ENCODE measurements at places on chromosomes 4 and X.

DNA sequence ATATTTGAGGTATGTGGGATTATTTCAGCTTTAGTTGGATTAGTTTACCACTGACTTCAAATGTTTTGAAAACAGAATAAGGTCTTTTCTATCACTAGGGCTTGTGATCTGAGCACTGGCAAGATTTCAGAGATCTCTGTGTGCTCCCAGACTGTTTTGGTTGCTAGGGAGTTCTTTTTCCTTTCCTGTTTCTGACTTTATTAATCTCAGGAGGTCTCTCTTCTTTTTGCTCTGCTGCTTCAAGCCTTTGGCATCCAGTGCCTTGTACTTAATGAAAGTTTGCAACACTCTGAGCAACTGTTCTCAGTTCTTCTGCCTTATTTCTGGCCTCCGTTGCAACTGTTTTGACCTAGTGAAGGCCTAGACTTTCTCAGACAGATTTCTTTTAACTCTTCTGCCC lies 32.1 kb upstream of the PAQR3 start:
- DNase-seq = no peak

DNA sequence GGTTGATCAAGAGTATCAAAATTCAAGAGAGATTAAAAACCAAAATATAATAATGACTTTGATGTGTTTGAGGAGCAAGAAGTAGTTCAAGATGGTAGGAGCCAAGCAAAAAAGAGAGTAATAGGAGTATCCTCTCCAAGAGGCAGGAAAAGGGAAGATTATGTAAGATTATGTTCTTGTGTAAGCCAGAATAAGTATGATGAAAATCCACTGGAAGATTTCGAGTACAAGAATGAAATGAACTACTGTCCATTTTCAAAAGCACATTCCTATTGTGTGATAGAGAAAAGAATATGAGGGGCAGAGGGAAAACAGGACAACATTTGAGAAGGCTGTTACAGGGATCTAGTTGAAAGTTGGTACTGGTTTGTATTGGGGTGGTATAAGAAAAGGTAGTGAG lies 659.6 kb upstream of the INTU start:
- no peak for DNase-seq

DNA sequence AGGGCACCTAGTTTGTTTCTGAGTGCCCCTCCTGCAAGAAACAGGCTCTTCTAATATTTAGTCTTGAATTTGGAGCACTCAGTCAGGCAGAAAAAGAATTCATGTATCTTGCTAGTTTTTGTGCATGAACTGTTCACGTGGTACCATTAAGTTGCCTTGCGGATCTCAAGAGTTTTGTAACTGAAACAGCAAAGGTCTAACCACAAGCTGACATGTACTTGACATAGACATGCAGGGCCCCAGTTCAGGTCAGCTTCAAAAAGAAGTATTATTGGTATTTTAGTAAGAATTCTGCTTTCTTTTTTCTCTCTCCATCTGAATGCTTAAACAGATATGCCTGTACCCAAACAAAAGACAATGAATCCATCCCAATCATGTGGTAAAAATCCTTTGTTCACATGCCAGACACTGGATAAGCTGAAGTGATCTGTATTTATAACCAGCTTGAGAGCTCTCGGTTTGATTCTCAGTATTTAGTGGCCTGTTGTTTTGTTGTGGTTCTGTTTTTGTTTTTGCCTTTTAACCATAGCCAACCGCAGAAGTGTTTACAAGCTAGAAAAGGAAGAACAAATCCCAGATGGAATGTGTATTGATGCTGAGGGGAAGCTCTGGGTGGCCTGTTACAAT lies 13.0 kb downstream of the RGN start:
- DNase-seq = no peak

- no peak for DNase-seq
These were observed 80.7 kb upstream of the GPM6B start for GRCh38 chrX:13897566-13897965.

DNA sequence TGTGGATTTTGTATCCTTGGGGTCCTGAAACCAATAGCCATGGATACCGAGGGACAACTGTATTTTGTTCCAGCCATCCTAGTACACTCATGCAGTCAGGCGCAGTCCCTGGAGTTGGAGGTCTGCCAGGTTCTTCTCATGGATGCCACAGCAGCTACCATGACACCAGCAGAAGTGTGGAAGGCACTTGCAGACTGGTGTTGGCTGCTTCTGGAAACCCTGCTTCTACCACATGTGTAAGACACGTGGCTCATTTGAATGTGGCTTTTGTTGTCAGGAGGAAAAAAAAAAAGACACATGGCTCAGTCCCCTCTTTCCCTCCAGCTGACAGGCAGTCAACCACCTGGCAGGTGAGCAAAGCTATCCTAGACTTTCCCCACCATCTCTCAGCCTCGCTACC lies 19.4 kb downstream of the DRD5 start:
- no peak for DNase-seq

DNA sequence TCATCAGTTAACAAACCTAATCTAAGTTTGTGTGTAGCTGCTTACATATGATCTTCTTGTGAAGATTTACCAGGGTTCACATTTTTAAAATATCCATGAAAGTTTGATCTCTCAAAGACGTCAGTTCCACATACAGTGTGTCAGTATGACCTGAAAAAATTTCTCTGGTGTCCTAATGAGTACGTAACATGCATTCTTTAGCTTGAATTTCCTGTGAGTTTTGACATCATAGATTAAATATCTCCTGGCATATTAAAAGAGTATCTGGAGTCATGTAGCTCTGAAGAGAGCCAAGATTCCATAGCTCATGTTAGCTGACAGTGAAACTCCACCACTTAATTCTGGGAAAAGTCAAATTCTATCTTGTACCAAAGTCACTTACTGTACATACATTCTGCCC lies 43.9 kb upstream of the PDLIM5 start:
- DNase-seq = no peak

- no peak for DNase-seq
These were observed 5.8 kb upstream of the DGKQ start for GRCh38 chr4:978957-979701.
